ENCODE measurements at places on chromosomes 3 and 15.

DNA sequence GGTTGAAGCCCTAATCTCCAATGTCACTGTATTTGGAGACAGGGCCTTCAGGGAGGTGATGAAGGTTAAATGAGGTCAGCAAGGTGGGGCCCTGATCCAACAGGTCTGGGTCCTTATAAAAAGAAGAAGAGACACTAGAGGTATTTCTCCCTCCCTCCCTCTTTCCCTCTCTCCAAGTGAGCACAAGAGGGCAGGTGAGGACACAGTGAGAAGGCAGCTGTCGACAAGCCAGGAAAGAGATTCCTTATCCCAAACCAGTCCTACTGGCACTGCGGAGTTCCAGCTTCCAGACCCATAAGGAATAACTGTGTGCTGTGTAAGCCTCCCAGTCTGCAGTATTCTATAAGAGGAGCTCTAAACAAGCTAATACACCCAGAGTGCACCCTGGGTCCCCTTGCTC, 134.7 kb downstream of the ADAMTS17 start:
- DNase-seq: no peak

DNA sequence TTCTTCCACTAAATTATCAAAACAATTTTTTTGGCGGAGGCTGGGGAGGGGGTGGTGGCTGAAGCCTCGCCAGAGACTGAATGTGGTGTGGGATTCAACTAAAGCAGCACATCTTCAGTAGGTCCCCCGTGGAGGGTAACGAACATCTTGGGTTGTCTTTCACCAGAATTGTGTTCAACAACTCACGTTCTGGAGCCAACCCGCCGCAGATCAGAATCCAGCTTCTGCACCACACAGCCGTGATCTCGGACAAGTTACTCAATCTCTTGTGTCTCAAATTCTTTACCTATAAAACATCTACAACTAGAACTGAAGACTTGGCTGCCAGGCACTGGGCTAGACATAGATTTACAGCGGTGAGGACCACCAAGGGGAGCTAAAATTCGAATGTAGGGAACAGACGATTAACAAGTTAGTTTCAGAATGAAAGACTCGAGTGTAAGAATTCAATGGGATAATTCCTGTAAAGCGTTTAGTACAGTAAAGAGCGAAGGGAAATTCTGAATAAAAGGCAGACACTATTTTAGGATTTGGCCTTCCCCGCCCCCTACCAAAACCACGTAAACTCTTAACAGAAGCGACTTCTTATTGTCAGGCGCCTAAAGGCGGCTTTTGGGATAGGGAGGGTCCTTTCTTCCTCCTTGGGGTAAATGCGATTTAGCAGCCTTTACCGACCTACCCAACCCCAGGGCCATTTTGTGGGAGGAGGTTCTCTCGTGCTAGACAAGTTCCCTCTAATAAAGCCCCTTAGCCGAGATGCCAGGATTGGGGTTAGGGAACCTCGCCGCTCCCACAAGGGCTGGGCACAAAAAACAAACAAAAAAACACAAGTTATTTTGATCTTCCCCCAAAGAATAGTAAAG, 697 bp upstream of the RAB5A start:
- DNase-seq: peak; percentile 17

DNA sequence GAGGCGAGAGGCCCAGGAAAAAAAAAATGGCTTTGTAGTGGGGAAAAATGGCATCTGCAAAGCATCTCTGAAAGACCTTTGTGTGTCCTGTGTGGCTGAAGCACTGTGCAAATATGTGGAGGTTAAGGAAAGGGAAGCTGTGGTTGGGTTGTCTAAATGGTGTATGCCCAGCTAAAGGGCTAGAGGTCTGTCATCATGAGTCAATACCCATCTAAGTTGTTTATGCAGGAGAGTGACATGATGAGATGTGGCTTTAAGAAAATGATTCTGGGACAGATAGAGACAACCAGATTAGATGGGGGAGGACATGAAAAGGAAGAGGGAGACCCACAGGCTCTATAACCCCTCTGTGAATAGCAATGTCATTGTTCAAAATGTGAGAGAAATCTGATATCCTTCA, 280.7 kb downstream of the MFSD1 start:
- DNase-seq: no peak

DNA sequence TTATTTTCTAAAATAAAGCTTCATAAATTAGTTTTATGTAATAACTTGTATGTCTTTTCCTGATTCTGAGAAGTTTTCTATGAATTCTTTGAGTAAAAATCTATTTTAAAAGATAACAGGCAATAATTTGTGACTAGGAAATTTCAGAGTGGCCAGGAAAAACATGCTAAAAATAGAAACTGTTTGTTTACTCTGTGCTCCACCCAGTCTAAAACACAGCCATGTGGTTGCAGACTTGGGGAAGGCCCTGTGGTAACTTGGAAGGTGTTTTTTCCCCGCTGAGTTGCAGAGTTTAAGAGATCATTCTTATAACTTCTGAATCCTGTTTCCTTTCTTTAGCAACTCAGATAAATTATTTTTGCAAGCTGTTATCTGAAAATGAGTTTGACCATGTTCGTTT, 21.9 kb downstream of the PLCL2 start:
- DNase-seq: peak; percentile 21

DNA sequence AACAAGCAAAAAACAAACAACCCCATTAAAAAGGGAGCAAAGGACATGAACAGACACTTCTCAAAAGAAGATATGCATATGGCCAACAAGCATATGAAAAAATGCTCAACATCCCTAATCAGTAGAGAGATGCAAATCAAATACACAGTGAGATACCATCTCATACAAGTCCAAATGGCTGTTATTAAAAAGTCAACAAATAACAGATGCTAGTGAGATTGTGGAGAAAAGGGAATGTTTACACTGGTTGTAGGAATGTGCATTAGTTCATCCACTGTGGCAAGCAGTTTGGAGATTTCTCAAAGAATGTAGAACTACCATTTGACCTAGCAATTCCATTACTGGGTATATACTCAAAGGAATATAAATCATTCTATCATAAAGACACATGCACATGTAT, 44.5 kb downstream of the RIOX2 start:
- no peak for DNase-seq

GRCh38 chr3:180755556-180755955, 76.3 kb upstream of the CCDC39 start:
- DNase-seq: no peak
